ENCODE measurements at places on chromosomes 3 and 15. TPM values are rescaled to one million over a fixed set of nuclear protein-coding genes. Genes with fewer than 3 reads are reported as not detected.

DNA sequence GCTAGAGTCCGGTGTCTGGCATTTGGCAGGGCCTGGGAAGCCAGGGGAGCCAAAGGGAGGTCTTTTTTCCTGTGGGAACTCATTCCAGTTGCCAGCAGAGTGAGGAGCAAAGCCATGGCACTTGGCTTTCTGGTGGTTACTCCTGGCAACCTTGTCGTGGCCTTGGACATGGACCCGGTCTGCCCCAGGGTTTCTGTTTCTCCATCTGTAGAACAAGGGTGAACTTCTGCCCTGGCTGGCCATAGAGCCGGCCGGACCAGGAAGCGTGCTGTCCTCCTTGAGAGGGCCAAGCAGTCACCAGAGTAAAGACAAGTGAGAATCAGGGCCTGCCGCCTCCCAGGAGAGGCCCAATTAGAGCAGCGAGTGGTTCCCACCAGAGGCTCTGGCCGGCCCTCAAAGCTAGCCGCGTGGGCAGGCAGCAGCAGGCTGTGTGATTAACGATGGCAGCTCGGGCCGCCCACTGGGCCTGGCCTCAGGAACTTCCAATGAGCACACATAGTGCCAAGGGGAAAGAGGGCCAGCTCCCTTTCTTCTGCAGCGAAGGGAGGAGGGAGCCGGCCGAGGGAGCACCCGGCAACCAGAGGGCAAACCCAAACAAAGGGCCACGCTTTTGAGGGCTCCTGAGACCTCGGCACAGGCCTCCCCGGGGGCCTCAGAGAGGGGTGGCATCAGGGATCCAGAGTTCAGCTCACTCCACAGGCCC lies 29.1 kb upstream of the ELP6 start:
- peak; percentile 88 for DNase-seq

GRCh38 chr3:174156200-174156599 lies 702.9 kb upstream of the NAALADL2 start:
- no peak for DNase-seq

- DNase-seq, result no peak
These were observed 41.7 kb upstream of the ANP32A start for GRCh38 chr15:68862415-68862814.

CLDN1 gene
- total RNA-seq, result 0.46 TPM

UPK1B gene
- total RNA-seq, result not detected

TTLL13 gene
- total RNA-seq, result not detected
